ENCODE measurements at places on chromosomes 6 and 20.

GRCh38 chr6:119348748-119349360 is 707 bp downstream of the MAN1A1 start:
- no peak for DNase-seq

- peak; percentile 86 for DNase-seq
These were observed 46.5 kb upstream of the SNAP25 start for GRCh38 chr20:10171864-10172751.

- peak; percentile 38 for DNase-seq
These were observed 21.3 kb downstream of the PLCB1 start for GRCh38 chr20:8153281-8153908.

- no peak for DNase-seq
These were observed 2.7 kb downstream of the SDCBP2 start for GRCh38 chr20:1326031-1326930.

DNA sequence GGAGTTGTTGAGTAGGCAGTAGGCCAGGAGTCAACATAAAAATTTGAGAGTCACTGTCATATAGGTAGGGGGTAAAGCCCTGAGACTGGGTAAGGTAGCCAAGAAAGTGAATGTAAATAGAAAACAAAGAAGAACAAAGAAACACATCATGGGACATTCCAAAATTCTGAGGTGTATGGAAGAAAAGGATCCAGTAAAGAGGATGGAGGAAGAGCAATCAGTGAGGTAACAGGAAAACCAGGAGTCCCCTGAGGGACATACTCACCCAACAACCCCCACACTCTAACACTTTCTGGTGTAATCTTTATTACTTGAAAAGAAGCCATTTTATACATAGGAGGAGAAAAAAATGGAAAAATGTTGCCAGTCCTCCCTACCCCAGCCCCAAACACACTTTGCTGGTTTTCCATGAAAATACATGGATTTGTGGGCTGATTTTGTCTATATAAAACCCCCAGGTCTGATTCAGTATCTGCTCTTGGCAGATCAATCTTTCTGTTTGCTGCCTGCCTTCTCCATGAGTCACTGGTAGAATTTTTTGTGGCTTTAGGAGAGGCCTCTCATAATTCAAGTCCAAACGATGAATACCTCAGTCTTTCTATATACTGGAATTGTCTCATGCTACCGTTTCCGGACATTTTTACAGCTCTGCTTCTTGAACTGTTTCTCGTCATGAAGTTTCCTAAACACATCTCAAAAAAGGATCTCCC is 271.4 kb upstream of the MAN1A1 start:
- DNase-seq, result no peak

DNA sequence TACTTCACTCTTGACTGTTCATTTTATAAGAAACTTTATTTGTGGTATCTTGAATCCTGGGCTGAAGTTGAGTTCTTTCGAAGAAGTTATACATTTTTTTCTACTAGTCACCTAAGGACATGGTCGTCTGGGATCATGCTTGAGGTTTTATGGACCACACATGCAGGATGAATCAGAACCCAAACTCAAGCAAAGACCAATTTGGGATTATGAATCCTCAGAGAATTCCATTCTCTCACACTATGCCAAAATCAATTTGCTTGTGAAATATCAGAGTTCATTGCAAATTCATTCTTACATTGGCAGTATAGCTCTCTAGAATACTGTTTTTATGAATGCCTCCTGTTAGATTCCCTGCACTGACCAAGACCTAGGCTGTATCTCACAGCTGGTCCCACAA is 114.3 kb upstream of the HDAC2 start:
- no peak for DNase-seq

- DNase-seq, result no peak
These were observed 337.5 kb upstream of the CITED2 start for GRCh38 chr6:139711804-139712585.

GRCh38 chr6:17932330-17932852 is 55.0 kb downstream of the KIF13A start:
- DNase-seq, result peak; percentile 23

DNA sequence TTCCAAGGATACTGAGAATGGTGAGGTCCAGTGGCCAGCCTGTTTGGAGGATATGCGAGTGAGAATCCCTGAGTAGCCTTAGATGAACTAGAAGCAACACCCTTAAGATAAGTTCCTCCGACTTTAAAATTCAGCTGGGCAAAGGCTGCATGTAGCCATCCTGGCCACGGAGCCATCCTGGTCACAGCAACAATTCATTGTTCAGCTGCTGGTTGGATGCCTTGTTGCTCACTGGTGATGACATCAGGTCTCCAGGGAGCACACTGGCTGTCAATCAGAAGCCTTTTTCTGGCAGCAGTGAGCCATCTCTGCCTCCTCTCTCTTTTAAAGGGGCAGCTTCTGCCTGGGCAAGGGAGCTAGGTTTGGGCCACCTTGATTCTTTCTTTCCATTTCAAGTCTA is 22.4 kb upstream of the RIMS4 start:
- DNase-seq, result no peak

GRCh38 chr20:61951695-61952533 is 113.8 kb downstream of the TAF4 start:
- peak; percentile 73 for DNase-seq

- peak; percentile 81 for DNase-seq
These were observed 173.4 kb downstream of the PLCB1 start for GRCh38 chr20:8305449-8305978.

DNA sequence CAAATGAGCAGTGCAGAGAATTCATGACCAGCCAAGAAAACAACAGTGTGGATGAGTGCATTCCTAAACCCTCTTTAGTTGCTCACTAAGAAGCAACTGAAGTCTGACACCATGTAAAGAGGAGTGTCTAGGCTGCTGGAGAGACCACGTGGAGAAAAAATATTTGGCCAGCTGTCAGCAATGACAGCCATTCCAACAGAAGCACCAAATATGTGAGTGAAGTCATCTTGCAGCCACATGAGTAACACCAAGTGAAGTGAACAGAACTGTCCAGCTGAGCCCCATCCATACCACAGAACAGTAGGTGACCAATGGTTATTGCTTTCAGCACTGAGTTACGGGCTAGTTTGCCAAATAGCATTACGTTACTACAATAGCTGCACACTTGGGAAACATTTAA is 89.4 kb downstream of the TBXT start:
- DNase-seq, result no peak

DNA sequence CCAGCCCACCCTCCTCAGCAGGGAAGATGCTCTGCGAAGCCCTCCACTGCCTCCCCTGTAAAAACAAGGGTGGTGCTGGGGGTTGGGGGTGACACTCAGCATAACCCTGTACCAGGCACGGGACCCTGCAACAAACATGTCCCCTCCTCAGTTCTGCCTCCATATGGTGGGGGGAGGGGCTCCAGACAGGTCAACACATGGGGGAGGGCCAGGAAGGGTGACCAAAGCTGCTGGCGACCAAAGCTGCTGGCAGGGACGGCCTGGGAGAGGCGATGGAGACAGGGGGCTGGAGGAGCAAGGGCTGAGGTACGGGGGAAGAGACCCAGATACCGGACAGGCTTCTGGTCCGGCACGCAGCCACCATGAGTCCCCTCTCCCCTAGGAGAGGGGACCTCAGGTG is 123.2 kb downstream of the TAF4 start:
- no peak for DNase-seq
